CD4-positive, alpha-beta T cell (primary cell): ENCODE measurements at places on chromosomes 1 and 21. TPM values are rescaled to one million over a fixed set of nuclear protein-coding genes. Genes with fewer than 3 reads are reported as not detected.

Gene HSPA6
- 1.0 TPM for total RNA-seq

Gene DRAXIN
- 0.05 TPM for total RNA-seq

GRCh38 chr21:33976082-33977016 is 60.7 kb upstream of the ATP5PO start:
- DNase-seq: peak; percentile 34

DNA sequence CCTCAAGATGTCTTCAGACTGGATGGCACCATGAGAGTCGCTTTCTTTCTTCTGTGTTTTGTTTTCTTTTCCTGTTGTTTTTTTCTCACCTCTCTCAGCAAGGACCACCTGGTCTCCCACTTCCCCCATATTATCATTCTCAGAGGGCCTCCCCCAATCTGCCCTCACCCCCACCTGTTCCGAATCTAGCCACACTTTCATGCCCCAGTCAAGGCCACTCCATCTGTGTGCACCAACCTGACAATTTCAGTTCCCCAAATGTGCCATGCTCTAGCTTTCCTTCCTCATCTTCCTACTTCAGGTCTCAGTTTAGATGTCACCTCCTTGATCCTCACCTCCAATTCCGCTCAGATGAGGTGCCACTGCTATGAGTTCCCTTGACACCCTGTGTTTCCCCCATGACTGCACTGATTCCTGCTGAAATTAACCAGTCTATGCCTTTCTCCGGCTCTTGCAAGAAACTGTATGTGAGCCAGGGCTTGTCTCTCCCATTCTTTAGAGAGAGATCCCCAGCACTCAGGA is 146.2 kb downstream of the PLPP3 start:
- no peak for DNase-seq

GRCh38 chr1:179034720-179035119 is 9.0 kb downstream of the FAM20B start:
- DNase-seq: no peak

DNA sequence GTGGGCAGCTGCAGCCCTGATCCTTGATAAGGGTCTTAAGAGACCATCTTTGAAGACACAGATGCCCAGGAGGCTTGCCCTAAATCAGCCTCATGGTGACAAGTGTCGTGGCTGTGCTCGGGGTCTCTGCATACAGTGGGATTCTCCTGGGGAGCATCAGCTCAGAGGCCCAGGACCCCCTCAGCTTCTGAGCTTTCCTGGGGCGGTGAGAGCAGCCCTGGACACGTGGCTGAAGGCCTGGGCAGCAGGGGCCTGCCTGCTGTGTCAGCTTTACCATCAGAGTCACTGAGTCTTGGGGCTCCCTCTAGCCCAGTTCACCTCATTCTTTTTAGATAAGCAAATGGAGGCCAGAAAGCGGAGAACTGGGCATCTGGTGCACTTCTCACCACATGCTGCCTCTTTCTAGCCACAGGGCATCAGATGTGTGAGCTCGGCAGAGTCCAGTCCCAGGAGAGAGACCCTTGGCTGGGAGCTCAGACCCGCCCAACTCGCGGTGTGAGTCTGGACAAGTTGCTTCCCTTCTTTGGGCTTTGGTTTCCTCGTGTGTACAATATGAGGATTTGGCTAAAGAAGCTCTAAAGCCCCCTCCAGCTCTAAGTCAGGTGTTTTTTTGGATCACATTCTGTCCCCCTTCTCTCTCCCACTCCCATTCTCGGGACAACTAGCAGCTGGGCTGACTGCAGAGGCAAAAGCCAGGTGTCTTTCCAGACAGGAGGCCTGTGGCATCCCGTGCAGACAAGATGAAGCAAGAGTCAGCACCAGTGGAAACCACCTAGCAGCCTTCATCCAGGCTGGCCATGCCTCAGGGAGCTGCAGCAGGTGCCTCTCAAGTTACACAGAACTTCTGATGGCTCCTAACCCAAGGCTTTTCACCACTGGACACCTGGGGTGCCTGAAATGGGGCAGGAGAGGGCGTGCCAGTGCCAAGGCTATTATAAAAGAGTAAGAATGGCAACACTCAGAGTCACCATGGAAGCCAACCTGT is 119.1 kb downstream of the KCNN3 start:
- DNase-seq: no peak

- DNase-seq: no peak
Observed at GRCh38 chr1:83545066-83545862, 453.7 kb downstream of the TTLL7 start.

DNA sequence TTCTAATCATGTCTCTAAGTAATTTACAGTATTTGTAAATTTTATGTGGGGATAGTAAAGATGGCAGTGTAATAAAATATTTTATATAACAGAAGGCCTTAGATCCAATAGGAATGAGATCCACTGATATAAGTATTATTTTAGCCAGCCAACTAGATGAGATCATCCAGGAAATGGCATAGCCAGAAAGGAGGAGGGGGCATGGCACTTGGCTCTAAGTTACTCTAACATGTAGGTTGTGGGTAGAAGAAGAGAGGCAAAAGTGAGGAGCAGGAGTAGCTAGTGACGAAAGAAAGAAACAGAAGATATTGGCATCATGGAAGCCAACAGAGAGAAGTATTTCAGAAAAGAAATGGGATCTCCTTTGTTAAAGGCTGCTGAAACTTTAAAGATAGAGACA is 426.1 kb downstream of the PTPRC start:
- DNase-seq: no peak

GRCh38 chr21:33206771-33207281 is 22.9 kb upstream of the IFNAR2 start:
- DNase-seq: no peak

GRCh38 chr1:85411567-85412305 is 53.2 kb downstream of the DDAH1 start:
- no peak for DNase-seq
